ENCODE measurements at places on chromosomes 7 and 10.

DNA sequence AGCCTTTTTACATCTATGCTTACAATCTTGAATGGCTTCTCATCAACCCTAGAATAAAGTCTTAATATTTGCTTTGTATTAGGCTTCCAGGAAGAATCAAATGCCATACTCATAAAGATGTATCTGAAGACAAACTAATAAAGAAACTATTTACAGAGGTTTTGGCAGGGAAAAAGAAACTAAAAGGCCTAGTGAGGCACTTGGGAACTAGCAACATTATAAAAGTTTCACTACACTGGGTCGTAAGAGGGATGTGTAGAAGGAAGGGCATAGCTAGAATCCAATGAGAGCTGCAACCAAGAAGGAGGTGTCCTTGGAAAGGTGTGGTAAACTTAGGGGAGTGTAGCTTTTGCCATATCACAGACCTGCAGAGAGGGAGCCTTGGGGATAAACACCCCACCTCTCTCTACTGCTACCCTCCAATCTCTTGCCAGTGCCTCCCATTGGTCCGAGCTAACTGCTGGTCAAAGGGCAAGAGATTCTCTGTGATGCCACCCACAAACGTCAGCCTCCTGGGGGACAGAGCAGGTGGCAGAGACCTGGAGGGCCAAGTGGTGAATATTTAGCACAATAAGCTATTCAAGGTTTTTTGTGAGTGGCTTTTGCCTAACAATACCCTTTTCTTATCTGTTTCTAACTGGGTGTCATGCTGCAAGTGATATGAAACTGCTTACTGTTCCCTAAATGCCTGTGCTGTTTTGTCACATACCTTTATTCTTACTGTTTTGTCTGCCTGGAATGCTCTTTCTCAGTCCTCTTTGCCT, 60.7 kb downstream of the CPED1 start:
- DNase-seq, result no peak

DNA sequence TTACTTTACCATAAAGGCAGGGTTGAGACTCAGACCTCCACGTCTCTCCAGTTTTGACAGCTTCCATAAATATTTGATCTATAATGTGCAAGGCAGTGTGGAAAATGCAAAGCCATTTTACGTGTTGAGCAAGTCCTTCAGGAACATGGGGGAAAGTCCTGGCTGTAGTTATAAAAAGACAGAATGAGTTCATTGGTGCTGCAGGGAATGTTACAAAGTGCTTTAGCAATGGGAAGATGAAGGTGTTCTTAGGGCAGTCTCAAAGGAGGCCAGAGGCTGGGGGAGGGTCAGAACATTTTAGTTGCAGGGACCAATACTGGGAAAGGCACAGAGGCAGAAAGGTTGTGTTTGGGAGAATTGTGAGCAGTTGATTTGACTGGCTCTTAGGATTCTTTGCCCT, 27.9 kb downstream of the CNNM2 start:
- DNase-seq, result no peak

DNA sequence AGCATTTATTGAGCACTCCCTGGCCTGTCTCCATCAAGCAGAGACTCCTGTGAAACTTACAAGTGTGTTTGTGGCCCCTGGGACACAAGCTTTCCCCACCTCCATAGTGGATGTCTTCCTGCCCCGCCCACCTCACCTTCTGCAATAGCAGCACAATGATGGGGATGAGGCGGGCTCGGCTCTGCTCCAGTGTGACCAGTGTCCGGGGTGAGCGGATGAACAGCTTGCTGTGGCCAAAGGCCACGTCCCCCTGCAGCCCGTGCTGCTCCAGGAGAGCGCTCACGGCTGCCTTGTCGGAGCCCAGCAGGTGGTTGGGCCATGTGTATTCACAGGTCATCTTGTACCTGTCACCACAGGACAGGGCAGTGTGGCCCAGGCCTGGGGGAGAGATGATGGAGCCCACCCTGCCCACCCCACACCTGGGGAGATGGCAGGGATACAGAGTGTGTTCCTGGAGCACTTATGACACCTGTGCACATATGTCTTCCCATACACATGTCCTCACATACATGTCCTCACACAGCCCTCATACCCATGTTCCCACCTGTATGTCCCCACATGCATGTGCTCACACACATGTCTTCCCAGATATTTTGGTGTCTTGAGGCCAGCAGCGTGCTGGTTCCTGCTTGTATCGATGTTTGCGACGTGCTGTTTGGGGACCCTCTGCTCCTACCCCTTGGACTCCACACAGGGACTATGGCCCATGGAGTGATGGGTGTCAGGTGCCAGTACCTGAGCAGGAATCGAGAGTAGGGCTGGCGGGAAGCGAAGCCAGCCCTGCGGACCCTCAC, 12.7 kb downstream of the MYO1G start:
- DNase-seq, result no peak

DNA sequence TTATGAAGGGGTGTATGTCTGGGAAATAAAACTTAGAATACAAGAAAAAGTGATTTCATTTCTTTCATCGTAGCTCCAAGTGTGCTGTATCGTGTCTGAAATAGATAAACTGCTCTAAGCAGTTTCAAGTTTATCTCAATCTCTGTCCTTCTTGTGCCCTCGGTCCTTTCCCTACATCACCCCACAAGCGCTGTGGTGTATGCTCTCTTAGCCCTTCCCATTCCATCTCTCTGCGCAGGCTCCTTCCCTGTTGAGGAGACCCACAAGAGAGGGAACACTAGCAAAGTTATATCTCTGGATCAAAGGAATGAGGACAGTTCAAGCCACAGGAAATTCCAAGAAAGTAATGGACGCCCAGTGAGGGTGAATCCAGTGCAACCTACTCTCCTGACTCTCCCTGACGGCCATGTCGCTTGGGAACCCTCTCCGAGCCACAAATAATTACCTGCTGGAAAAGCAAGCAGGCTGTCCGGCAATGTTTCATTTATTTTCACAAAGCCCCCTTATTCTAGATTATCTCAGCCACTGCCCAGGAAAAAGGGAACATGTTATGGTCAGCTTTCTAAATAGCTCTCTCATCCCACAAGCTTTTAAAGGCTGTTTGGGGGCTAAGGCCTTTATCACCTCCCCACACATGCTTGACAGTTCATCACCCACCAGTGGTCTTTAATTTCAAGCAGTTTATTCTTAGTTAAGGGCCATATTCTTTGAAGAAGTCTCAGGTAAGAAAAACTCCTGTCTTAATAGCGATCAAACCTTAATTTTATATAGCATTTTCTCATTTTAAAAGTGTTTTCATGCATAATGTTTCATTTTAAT, 34.8 kb downstream of the LRRC4 start:
- no peak for DNase-seq

- no peak for DNase-seq
Observed at GRCh38 chr10:49081547-49082275, 33.6 kb downstream of the VSTM4 start.

- DNase-seq, result no peak
Observed at GRCh38 chr7:113141803-113142202, 23.4 kb upstream of the SMIM30 start.

GRCh38 chr10:77428691-77429395, 208.8 kb downstream of the KCNMA1 start:
- DNase-seq, result no peak

DNA sequence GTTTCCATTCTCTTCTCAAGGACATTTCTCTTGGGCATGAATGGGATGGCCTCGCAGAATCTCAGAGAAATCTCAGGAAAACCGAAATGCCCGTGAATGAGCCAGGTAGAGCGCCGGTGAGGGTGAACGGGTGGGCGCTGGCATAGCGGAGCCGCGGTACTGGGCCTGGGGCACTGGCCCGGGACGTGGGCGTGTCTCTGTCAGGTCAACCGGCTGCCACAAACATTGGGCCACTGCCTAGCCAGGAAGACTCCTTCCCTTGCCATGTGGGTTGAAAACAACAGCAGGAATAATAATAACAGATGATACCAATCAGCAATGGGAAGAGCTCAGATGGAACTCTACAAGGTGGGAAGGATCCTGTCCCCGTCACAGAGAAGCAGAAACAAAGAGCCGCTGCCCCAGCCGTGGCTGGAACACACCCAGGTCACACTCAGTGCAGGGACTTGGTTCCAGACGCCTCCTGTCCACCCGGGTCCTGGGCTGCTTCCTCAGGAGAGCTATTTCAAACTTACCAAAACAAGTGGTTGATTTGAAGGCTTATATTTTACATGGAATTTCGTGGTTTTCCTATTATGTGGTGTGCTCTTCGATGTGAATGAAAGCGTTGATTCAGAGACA, 51.1 kb upstream of the EBF3 start:
- no peak for DNase-seq

GRCh38 chr7:150979713-150980390, 1.7 kb upstream of the KCNH2 start:
- DNase-seq, result no peak

DNA sequence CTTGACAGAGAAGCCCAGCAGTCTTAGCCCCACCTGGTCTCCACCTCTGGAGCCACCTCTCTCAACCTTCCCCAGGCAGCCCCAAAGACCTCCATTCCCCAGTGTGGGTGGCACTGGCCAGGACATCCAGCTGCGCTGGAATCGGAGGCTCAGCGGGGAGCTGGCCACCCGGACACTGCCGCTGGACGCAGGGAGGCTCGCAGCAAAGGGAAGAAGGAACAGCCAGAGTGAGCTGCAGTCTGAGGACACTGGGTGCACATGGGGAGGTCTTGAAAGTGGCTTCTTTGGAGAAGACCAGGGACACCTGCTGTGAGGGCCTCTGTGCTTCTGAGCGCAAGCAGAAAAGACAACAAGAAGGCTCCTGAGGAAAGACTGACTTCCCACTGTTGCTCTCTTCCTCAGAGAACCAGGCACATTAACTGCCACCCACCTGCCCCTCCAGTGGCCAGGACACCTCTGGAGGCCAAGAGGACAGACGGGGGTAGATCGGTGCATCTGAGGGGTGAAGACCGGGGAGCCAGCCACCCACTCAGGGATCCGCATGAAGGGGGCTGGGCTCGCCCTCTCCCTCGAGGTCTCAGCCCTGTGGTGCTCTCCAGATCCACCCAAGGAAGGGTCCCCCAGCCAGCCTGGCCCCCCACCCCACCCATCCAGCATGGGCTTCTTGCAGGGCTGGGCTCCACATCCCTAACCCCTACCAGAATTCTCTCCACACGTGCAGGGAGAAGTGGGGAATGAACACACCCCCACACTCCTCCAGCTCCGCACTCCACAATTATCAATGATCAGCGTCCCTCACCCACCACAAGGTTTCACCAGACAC, 1.8 kb downstream of the CAMK2B start:
- DNase-seq, result no peak

DNA sequence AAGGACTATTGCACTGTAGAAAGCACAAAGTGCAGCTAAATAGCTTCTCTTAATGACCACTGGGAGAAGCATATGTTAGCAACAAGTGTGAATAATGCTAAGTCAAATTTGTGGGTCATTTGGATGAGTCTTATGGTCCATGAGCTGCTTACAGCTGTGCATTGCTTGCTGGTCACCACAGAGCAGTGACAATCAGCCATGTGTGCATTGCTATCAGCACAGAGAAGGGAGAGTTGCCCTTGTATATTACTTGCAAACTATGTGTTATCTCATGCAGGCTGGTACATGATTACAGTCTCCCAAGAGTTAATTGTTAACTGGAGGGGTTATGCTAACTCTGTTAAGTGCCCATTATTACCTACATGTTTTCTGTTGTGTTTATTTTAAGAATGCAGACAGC, 25.7 kb downstream of the MRPS33 start:
- DNase-seq, result no peak

DNA sequence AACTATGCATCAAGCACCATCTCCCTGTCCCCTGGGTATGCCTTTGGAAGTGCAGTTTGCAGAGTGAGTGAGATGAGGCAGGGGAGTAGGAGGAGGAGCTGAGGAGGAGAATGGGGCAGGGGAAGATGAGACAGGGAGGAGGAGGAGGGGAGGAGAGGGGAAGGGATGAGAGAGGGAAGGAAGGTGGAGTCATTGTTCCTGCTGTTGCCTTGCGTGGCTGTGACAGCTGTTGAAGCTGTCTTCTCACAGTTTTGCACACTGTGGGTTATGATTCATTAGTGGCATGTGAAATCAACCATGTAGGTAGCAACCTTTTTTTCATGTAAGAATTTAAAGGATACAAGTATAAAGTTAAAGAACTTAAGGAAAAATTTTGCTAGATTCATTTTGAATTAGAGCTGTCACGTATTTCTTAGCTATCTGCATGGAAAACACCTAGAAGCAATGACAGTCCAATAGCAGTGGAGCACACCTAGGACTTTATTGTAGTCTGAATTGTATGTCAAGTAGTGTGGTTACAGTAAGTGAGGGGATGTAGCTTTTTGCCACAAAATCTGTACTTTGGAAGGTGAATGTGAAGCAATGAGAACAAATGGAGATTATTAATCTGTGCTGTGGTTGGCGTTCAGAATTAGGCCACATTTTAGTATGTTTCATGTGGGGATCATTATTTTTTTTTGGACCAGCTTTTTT, 21.7 kb downstream of the CCM2 start:
- DNase-seq, result no peak

GRCh38 chr7:133750287-133750686, 376.9 kb upstream of the LRGUK start:
- DNase-seq, result no peak

- no peak for DNase-seq
Observed at GRCh38 chr7:46173476-46174195, 252.6 kb upstream of the IGFBP3 start.
